NCI-H1092 (cell line): ENCODE measurements at places on chromosomes 5 and 9.

- DNase-seq = no peak
These were observed 118.8 kb downstream of the GLIS3 start for GRCh38 chr9:4180907-4181605.

DNA sequence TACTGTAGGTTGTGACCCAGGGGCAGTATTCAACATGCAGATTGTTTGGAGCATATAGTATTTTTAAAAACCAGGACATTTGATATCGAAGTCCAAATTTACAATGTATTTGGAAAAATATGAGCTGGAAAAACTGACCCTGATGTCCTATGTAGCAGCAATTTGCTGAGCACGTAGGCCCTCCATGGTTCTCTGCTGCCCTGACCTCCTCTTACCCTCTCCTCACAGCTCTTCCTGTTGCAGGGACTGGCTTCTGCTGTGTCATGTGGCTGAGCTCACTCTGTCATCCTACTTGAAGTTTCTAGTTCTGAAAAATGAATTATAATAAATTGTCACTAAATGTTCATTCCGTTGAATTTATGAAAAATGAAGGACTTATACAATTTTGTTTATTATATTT lies 4.1 kb upstream of the ASPN start:
- DNase-seq = no peak

DNA sequence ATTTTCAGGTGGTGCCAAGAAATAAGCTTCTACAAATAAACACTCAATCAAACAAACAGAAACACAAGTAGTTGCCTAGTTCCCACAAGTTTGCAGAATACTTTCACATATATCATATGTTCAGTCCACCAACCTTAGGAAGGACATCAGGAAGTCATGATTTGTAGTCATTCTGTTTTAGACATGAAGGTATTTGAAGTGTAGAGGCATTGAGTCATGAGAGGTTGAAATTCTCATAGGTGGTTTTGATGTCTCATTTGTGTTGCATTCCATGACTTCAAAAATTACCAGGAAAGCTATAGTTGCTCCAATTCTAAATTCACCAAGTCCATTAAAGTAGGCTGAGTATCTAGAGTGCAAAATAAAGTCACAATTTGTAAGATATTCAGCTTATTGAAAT lies 159.0 kb downstream of the KCTD16 start:
- DNase-seq = no peak

DNA sequence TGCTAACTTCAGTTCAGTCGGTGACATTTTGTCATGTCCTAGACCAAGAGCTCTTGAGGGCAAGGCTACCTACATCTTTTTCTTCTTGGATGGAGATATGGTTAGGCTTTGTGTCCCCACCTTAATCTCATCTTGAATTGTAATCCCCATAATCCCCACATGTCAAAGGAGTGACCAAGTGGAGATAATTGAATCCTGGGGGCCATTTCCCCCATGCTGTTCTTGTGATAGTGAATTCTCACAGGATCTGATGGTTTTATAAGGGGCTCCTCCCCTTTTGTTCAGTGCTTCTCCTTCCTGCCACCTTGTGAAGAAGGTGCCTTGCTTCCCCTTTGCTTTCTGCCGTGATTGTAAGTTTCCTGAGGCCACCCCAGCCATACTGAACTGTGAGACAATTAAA lies 2.1 kb upstream of the CFAP90 start:
- no peak for DNase-seq

DNA sequence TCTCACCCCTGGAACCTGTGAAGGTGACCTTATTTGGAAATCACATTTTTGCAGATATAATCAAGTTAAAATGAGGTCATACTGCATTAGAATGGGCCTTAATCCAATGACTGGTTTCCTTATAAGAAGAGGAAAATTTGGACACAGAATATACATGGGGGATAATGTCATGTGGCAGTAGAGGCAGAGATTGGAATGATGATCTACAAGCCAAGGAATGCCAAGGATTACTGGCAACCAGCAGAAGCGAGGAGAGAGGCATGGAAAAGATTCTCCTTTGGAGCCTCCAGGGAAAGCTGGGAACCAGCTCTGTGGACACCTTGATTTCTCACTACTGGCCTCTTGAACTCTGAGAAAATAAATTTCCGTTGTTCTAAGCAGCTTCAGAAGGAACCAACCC lies 20.2 kb upstream of the CEP78 start:
- no peak for DNase-seq

DNA sequence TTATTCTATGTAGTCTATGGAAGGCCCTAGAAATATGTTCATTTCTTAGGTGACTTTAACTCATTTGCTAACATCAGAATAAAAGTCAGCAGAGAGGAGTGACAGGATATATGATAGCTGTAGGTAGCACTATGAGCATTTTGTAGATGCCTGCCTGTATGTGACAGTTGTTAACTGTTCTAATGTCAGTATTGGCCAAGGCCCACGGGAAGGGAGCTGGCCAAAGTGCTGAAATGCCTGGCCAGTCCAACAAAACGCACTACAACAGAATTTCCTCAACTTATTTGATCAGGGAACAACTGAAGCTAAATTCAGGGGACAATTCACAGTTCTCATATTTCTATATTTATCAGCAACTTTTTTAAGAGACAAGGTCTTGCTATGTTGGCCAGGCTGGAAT lies 20.8 kb downstream of the SV2C start:
- no peak for DNase-seq

- DNase-seq = no peak
These were observed 4.0 kb downstream of the FBXO4 start for GRCh38 chr5:41929035-41929434.

- DNase-seq = no peak
These were observed 84.6 kb downstream of the PLPP1 start for GRCh38 chr5:55450050-55450765.

DNA sequence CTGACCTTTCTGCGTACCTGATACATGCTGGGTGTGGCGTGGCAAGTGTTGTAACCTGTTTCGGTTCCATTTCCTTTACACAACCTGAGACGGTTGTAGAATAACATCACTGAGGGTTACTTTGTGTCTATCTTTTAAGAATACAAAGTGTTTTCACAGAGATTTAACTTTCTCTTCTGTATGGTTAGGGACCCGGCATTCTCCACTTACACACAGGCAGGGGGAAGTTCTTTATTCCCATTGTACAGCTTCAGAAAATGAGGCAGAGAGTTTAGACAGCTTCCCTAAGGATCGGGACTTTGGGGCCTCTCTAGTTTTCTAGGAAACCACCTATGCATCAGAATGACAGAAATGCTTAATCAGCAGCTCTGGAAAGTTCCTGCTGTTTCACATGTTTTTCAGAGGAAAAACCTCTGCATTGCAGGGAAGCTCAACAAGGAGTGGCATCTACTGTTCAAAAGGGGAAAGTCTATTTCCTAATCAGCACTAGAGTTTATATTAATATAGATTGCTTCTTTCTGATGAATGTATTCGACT lies 41.3 kb downstream of the CAST start:
- DNase-seq = no peak

DNA sequence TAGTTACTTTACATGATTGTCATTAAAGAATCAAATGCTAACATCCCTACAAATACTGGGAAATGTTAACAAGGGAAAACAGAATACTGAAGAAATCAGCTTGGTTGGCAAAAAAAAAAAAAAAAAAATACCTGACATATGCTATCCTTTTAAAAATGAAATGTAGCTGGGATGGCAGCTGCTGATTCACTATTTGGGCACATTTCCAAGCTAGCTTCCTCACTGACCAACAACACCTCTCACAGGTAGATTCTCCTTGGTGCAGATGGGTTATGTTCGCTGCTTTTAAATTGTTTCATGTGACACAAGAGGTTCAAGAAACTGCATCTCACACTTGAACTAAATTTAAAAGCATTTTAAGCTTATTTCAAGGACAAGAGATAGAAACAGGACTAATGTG lies 6.1 kb upstream of the PRUNE2 start:
- no peak for DNase-seq

DNA sequence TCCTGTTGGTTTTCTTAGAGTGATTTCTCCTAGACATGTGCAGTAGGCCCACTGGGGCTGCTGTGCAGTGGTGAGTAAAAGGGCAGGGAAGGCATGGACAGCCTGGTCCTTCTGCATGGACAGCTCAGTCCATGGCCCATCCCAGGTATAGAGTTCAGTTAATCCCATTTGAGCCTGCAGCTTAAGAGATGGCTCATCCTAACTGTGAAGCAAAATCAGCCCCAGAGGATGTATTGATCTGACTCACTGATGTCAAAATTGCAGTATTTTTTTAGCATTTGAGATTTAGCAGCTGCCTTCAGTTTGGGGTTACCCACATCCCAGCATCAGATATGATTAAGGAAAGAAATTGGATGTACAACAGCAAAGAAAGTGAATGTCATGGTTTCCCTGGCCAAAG lies 93.4 kb downstream of the PDE6A start:
- no peak for DNase-seq

DNA sequence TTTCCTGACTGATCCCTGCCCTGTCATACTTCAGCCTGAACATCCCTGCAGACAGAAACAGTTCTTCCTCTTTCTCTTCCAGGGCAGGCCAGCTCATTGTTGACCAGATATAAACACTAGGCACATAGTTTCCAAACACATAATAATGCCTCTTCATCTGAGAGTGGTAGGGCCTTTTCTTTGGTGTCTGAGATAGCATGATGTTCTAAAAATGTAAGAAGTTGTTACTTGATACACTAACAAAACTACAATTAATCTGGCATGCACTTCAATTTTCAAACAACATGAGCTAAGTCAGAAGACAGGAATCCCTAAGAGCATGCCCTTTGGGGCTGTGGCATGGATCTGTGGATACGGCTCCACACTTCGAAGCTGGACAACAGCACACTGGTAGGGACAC lies 246.6 kb downstream of the SPOCK1 start:
- no peak for DNase-seq

GRCh38 chr5:94422812-94423211 lies 195.6 kb downstream of the KIAA0825 start:
- no peak for DNase-seq

- no peak for DNase-seq
These were observed 77.7 kb downstream of the HOMER1 start for GRCh38 chr5:79436224-79436623.

GRCh38 chr5:83577036-83577636 lies 105.6 kb downstream of the VCAN start:
- no peak for DNase-seq

DNA sequence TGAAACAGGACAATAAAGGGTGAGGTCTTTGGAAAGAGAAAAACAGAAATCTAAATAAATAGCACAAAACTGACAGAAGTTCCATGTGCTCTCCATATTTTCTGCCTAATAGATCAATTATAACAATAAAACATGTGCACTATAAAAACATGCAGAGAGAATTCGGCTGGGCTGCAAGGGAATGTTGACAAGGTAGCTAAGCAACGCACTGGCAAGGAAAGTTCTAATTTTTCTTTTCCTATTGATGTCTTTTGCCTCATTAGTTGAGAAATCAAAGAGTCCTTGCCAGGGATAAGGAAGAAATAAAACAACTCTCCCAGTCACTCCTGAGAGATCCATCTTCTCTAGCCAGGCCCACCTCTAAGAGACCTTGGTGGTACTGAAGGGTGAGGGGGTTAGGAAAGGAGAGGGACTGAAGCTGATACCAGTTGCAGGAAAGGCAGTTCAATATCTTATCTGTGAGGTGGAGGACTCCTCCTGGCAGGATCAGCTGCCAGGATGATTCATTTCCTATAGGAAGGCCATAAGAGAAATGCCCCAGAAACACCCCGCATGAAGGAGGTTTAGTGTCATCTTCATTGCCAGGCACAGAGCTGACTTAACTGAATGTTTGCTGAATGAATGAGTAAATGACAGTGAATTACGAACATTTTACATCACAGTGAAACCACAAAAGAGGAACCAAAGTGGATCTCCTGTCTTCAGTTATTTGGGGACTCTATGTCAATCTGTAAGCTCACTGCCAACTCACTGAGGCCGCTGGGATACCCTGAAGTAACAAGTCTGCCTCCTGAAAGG lies 63.7 kb upstream of the IFNK start:
- no peak for DNase-seq

- no peak for DNase-seq
These were observed 27.0 kb upstream of the PRRC2B start for GRCh38 chr9:131366761-131367401.

DNA sequence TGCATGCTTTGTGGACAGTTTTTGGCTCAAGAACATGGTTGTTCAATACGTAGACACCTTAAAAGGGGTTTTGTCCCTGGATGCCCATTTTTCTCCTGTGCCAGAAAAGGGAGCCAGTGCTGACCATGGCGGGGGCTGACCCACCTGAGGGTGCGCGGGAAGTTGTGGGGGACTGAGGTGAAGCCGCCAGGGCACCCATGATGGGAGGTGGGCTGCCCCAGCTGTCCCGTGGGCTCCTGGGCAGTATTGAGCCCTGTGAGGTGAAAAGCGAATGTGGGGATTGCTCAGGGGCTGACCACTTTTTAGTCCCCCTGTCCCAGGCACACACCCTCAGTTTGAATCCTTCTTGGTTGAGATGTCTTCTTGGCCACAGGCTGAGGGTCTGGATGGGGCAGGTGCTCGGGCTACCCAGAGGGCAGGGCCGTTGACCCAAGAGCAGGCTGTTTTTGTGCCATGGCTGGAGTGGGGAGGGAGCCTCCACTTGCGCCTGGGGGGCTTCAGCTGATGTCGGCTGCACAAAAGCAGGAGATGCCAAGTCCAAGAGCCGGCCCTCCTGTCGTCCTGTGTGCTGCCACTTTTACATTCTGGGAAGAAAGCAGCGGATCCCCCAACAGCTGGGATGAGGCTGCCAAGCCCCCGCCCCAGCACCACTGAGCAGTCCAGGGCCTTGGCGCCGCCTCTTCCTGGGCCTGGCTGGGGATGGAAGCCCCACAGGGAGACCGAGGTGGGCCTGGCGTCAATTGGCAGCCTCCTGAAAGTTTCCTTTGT lies 120.1 kb downstream of the WNK2 start:
- no peak for DNase-seq

DNA sequence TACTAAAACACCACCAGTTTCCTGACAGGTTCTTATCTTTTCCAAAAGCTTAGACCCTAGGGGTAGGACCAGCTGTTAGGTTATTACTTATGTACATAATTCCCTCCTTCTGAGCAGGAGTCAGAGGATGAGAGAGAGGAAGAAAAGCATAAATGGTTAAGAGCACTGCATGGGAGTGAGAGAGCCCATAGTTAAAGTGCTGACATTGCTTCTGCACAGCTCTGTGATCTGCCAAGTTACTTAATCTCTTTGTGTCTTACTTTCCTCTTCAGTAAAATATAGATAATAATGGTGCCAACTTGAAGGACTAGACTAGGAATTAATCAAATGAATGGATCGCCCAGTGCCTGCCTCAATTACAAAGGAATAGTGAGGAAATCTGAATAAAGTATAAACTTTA lies 66.4 kb downstream of the NRG2 start:
- no peak for DNase-seq
